Effector CD8-positive, alpha-beta T cell (primary cell): ENCODE measurements at places on chromosomes 12 and 14.

DNA sequence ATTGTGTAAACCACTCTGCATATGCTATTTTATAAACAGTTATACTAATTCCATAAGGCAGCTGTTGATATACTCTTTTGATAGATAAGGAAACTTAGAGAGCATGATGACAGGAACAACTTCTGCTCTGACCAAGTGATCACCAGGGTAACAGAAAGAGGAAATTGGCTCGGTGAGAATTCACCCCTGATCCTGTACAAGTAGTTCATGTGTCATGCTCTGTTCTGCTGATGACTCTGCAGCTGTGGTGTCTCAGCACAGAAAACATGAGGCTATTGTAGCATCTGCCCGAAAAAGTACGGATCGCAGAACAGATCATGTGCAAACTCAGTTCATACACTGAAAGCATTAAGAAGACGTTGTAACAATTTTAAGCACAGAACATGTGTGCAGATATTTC is 345.0 kb downstream of the LRIG3 start:
- no peak for DNase-seq

DNA sequence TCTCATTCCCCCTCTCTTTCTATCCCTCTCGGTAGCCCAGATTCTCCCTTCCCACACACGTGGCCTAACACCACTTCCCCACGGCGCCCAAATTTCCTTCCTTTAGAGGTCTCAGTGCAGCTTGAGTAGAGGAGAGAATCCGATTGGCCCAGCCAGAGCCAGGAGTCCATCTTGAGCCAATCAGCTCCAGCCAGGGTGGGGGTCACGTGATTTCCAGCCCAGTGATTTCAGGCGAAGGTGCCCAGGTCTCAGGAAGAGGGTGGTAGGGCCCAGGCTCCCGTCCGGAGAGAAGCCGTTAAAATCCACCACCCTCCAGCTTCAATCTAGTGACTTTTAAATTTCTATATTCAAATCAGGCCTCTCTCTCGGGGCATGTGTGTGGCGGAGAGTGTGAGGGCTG is 45.2 kb upstream of the MYL2 start:
- DNase-seq = no peak

- no peak for DNase-seq
These were observed 94.0 kb upstream of the PLEKHA5 start for GRCh38 chr12:19035536-19035935.

DNA sequence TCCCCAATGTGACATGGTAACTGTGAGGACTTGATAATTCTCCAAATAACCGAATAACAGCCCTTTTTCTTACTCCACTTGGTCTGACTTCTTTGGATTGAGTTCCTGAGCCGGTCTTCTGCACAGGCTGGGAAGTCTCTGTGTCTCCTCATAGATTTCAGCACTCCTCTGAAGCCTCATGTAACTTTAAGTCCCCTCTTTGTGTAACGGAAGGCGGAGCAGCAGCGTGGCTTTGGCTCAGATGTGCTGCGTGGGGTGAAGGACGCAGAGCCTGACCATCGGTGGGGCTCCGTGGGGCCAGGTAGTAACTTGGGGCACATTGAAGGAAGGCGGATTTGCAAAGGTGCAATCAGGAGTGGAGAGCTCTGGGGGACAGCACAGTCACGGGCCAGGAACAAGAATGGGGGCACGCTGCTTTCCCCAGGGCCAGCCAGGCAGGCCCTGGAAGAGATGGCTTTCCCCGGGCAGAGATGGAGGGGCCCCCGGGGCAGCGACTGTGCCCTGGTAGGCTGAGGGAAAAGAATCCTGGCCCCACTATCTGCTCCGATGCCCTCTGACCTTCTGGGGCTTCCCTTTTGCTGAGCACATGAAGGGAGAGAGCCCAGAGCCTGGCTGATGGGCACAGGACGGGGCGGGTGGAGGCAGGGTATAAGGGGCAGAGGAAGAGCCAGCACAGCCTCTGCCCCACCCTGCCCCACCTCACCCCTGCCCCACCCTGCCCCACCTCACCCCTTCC is 56.9 kb downstream of the ADGRD1 start:
- DNase-seq = no peak

DNA sequence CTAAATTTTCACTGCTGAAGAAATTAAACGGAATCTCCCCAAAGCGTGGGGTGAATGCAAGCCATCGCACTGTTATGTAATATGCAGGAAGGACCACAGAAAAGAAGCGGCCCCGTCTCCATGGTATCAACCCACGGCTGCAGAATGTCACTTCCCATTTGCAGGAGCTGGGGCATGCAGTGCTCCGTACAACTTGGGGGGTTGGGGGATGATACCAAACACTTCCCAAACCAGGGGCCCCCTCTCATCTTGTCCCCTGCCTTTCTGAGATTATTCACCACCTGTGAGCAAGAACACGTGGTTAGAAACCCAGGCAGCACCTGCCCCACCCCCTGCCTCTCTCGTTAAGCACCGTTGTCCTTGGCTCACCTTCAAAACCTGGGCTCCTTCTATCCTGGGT is 505.1 kb upstream of the TMEM132C start:
- DNase-seq = no peak

DNA sequence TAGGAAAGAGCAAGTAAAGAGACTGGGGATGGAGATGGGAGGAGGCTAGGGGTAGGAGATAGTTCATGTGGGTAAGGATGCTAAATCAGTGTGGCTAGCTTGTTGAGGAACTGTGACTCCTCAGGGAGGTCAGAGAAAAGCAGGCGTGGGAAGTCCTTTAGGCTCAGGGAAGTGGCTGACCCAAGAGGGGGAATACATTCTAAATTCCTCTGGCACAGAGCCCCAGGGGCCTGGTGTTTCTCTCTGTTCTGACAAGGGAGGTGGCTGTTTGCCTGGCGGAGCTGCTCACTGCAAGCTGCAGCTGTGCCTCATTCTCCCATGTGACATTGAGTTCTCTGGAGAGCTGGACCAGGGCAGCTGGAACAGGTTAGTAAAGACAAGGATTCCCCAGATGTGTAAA is 152.2 kb upstream of the SLC38A2 start:
- no peak for DNase-seq

DNA sequence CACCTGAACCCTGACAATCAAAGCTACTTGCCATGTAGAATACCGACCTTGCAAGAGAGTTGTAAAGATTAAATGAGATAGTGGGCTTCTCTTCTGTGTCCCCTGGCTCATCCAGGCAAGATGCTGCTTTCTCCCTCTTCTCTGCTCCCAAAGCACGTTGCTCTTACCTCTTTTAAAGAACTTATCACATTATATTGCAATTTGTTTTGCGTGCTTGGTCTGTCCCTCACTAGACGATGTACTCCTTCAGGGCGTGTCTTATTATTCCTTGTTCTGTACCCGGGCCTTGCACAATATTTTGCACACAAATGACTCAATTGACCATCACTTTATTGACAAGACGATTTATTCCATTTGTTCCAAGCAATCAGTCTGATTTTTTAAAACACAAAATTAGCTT is 3.3 kb downstream of the DCN start:
- DNase-seq = no peak

GRCh38 chr14:68779761-68780323 is 13.0 kb downstream of the ZFP36L1 start:
- DNase-seq = no peak

- no peak for DNase-seq
These were observed 731.9 kb downstream of the NRXN3 start for GRCh38 chr14:78902010-78902623.

GRCh38 chr12:84856156-84856900 is 56.3 kb downstream of the SLC6A15 start:
- no peak for DNase-seq
